ENCODE measurements at places on chromosomes 1 and 21.

DNA sequence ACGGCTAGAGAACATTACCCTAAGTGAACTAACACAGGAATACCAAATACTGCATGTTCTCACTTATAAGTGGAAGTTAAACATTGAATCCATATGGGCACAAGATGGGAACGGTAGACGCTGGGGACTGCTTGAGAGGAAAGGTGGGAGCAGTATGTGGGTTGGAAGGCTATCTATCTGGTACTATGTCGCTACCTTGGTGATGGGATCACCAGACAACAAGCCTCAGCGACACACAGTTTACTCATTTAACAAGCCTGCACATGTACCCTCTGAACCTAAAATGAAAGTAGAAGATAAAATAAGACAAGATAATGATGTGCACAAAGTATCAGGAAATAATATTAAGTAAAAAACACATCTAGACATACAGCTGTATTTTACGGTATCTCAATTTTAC is 819 bp downstream of the PYHIN1 start:
- DNase-seq: no peak

GRCh38 chr1:149962736-149963135 is 26.1 kb upstream of the MTMR11 start:
- DNase-seq: no peak

DNA sequence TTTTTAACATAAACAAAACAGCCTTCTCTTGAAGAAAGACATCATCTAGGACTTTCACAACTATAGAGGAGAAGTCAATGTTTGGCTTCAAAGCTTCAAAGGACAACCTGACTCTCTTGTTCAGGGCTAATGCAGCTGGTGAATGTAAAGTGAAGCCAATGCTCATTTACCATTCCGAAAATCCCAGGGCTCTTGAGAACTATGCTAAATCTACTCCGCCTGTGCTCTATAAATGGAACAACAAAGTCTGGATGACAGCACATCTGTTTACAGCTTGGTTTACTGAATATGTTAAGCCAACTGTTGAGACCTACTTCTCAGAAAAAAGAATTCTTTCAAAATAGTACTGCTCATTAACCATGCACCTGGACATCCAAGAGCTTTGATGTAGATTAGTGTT is 259.8 kb upstream of the NR5A2 start:
- no peak for DNase-seq

- no peak for DNase-seq
These were observed 10.9 kb upstream of the SH2D1B start for GRCh38 chr1:162422662-162423375.

DNA sequence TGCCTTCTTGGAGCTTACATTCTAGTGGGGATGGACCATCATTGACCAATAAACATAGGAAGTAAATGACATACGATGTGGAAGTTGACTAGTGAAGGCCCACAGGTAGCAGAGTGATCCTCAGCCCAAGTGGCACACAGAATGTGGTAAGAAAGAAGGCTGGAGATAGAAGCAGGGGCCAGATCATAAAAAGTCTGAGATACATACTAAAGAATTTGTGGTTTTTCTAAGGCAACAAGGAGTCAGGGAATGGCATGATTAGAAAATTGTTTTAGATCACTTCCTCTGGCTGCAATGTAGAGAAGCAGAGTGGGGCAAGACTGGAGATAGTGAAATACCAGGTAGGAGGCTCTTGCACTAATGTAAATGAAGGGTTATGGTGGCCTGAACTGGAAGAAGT is 154.0 kb downstream of the VPS13D start:
- DNase-seq: no peak

GRCh38 chr21:42515708-42516502 is 2.3 kb downstream of the SLC37A1 start:
- DNase-seq: no peak
